ENCODE measurements at places on chromosomes 1 and 21.
A peak's percentile ranks its signal among the peaks of the same experiment; 100 is the strongest.

DNA sequence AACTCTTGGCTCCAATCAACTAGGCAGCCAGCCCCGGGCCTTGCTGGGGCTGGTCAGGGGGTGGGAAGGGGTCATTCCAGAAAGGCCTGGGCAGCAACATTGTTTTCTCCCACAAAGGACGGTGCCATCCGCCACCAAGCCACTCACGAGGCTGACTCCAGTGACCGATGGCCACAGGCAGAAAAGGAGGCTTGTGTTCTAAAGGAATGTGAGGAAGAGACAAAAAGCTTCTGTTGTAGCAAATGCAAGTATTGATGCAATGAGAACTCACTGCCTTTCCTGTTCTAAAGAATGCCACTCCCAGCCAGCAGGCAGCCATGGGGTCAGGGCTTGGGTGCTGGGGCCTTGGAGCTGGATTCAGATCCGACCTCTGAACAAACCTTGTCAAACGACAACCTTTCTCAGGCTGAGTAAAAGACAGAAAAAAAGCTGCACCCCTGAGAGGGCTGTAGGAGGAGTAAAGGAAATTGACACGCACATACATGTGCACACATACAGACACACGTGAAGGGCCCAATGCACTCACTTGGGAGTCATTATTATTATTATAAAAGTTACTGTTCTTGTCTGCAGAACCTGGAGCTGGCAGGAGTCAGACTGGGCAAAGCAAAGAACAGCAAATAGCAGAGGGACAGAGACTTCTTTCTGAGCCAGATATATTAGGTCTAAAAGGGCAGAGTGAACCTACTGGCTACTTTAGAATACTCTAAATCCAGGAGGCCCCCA, 13.9 kb upstream of the PRMT2 start:
- DNase-seq: no peak

GRCh38 chr1:160325252-160325651, 17.8 kb downstream of the COPA start:
- no peak for DNase-seq

DNA sequence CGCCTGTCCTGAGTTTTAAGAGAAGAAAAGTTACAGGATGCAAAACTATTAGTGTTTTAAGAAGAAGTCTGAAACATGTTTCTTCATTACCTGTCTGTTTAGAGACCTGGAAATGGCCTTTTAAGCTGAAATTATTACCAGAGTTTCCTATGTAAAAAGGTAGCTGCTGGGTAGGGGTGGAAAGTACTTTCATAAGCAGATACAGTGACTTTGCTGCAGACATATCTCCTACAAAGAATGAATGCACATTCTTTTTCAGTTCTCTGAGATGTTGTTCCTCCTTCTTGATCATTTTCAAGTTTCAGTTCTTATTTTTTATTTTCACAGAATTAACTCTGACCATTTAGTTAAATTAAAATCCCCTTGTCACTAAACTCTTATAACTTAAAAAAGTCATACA, 1329.6 kb downstream of the KCNT2 start:
- DNase-seq: no peak

GRCh38 chr21:40152476-40152875, 285.2 kb downstream of the PCP4 start:
- no peak for DNase-seq

- no peak for DNase-seq
Observed at GRCh38 chr1:114558544-114558943, 22.9 kb downstream of the BCAS2 start.

DNA sequence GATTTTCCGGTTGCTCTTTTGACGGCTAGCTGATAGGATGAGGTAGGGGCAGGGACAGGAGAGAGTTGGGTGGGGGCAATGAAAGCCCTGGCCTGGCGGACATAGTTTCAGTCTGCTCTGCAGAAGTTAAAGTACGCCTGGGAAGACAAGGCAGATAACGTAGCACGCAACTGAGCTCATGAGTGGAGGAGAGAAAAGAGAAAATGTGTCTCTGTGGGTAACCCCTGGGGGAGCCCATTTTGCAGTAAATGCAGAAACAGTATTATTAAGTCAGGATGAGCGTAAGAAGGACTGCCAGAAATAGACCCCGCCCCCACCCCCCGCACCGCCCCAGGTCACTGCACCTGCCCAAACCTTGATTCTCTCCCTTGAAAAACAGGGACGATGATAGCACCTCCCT, 51.7 kb upstream of the TARBP1 start:
- no peak for DNase-seq

DNA sequence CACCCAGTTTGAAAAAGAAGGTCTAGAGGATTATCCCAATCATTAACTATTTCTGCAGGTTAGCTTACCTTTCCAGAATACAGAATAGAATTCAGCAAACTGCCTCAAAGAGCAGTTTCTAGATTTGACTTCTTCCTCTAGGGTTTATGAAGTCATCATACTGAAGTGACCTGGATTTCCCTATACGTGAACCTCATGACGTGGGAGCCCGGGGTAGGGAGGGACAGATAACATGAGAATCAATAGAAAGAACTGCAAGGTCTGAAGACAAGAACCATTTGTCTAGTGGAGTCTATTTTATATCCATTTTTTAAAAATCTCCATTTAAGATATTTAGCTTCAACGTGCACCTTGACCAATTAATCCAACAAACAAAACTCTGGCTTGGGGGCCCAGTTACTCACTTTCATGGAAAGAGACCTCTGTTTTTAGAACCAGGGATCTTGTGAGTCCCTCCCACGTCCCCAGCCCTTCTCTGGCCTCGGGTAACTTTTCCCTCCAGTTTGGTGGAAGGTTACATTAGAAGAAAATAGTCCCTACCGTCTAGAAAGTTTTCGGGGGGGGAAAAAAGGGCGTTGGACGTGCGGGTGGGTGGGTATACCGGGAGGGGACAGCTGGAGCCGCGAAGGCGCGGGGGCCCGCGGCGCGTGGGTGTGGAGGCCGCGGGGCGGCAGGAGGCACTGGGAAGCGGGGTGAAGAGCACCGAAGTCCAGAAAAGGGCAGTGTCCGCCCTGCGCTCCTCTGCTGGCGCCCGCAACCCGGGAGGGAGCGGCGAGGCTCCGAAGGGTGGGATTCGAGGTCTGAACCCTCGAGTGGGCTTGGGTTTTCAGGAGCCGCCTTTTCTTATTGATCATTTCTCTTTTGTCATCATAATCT, 13.8 kb upstream of the POGZ start:
- peak; percentile 54 for DNase-seq

DNA sequence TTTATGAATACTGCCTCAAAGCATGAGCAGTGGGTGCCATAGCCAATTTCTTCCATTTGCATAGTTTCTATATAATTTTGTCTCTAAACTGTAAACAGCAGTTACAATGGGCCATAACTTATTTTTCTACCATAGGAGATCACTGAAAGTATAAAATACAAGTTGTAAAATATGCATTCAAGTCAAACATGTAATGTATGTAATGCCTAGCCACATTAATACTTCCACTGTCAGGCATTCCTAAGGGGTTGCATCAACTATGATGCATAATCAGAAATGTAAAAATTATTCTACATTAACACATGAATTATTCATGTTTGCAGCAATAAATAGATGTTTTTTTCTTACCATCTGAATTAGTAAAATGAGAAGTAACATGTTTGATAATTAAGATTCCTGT, 560.3 kb upstream of the ZP4 start:
- no peak for DNase-seq

GRCh38 chr1:31415658-31416057, 2.6 kb downstream of the SERINC2 start:
- DNase-seq: no peak

DNA sequence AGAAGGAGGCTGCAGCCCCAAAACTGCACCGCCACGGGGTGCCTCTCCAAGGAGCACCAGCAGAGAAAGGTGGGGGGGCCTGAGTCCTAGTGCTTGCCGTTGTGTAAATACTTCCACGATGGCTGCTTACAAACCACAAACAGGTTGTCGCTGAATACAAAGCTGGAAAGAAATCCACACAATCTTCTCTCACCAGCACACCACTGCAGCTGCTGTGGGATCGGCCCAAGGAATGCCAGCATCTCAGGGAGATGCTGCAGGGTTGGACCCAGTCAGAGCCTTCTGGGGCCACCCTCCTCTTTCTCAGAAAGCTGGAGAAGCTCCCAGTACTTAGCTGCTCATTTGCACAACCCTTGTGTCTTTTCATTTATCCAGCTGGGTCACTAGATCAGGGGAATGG, 3.0 kb upstream of the S100A14 start:
- no peak for DNase-seq

DNA sequence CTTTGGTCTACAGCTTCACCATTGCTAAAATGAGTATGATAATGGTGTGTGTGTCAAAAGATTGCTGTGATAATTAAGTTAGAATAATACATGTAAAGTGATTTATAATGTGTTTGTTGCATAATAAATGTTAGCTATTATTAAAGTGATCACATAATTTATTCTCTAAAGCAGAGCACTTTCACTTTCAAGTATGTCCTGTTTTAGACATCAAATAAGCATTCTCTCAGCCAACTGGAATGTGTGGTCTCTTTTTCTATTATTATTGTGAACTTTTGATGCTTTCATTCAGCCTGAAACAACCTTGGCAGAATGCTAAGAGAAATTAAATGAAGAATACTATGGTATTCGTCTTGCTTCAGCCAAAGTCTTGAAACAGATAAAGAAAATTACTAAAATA, 102.8 kb upstream of the COL11A1 start:
- DNase-seq: no peak

GRCh38 chr1:170284951-170285350, 139.2 kb downstream of the NTMT2 start:
- no peak for DNase-seq

DNA sequence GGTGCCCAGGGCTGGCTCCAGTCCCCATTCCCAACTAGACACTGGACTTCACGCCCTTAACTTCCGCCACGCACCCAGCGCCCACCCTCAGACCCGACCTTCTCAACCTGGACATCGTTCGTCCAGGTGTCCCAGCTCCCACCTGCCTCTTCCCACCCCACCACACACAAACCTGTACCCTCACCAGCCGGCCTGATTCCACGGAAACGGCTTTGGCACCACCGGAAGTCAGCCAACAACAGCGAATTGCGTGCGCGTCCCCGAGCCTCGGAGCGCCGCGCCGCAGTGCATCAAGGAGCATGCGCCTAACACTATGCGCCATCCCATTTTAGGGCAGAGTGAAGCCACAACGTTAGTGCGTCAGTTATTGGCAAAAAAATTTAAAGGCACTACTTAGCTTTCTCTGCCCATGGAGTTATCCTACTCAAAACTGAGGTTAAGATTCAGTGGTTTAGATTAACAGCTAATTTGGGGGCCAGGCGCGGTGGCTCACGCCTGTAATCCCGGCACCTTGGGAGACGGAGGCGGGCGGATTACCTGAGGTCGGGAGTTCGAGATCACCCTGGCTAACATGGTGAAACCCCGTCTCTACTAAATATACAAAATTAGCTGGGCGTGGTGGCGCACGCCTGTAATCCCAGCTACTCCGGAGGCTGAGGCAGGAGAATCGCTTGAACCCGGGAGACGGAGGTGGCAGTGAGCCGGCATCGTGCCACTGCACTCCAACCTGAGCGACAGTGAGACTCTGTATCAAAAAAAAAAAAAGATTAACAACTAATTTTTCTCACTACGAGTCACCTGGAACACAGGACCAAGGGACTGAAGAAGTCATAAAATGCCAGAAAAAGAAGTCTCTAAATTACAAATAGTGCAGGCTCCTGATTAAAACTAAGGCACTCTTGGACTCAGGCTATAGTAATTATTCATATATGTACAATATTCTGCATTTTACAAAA, at the start of gene GON4L:
TSS of gene GON4L (minus strand) at position 240 of the 956 bp plus-strand sequence. CDS start 3,434 bp downstream, outside the sequence.
- peak; percentile 92 for DNase-seq

- DNase-seq: no peak
Observed at GRCh38 chr1:103106426-103107341, 1.6 kb downstream of the COL11A1 start.

DNA sequence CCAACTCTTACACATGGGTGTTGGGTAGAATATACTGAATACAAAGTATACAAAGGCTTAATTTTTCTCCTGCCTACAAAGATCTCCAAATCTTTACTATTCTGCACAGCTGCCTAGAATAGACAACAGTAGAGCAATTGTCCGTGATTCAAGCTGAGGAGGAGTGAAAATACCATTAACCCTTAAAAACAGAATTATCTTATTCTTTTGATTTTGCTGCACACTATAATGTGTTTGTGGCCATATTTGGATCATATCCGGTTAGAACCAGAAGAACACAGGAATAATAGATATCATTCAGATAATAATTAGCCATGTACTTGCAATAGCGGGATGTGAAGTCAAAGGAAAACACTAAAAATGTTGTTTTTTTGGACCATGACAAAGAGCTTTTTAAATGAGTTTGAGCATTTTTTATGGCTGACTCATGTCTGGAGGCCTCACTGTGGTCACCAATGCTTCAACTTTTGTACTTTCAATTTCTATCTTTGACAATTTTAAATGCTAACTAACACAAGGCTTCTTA, 197.6 kb upstream of the FOXD3 start:
- no peak for DNase-seq

DNA sequence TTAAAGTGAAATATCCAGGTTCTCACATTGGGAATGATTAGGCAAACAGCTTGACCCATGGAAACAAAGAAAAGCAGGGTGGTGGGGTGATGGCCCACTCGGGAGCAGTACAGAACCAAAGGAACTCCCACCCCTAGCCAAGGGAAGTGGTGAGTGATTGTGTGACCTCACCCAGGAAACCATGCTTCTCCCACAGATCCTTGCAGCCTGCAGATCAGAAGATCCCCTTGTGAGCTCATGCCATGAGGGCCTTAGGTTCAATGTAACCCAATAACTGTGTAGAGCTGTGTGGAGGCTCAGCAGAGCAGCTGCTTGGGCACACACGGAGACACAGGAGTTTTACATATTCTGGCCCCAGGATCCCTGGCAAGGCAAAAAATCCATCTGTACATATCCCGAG, 311.8 kb upstream of the DPYD start:
- no peak for DNase-seq

DNA sequence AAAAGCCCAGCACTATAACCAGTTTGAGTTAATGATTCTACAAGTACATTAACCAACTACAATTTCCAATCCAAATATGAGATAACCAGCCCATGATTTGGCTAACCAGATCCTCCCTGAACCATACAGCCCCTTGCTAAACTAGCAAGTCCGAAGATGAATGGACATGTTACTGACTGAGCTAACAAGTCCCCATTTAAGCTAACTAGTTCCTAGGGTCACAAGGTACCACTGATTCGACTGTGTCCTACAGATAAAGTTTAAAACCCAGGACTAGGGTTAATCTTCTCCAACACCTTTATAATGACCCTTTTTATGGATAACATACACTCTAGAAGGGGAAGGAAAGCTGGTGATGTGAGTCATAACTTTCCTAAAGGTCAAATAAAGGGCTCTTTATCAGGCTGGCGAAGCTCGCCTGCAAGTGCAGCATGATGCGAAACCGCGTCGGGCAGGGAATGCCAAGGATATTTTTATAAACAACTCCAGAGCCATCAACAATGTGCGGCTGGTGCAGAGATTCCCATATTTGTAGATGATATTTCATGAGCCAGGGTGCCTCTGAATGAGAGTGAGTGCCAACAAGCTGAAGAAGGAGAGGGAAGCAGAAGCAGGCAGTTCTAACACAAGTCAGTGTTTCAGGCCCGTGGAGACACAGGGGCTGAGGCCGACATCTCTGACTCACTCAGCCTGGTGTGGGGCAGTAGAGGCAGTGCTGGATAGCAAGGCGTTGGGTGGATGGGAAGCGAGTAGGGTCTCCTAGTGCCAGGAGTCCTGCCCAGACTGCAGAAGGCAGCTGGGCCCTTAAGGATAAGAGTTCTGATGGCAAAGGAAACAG, 75.6 kb upstream of the ROR1 start:
- peak; percentile 41 for DNase-seq

All from colonic mucosa (tissue), 4 donors.